ENCODE measurements at places on chromosomes 12 and 14.

DNA sequence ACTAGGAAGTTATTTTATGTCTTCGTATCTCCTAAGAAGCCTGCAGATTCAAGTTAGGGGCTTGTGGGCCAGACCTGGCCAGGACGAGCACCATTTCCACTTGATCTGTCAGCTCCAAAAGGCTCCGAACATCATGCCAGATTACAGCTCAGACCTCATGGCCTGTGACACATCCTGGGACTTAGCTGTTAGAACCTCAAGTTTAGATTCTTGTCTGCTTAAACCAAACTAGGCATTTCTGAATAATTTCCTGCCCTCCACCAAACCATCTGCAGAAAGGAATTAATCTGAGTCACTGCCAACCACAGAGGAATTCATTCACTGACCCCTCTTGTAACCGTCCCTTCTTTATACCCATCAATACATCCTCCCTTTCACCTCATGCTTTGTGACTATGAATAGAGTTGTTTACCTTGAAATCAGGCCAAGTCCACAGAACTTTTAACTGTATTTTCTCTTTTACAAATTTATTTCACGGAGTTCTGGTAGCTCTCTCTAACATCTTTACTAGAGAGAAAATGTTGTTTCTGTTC, 120.3 kb downstream of the FBXL14 start:
- no peak for DNase-seq

DNA sequence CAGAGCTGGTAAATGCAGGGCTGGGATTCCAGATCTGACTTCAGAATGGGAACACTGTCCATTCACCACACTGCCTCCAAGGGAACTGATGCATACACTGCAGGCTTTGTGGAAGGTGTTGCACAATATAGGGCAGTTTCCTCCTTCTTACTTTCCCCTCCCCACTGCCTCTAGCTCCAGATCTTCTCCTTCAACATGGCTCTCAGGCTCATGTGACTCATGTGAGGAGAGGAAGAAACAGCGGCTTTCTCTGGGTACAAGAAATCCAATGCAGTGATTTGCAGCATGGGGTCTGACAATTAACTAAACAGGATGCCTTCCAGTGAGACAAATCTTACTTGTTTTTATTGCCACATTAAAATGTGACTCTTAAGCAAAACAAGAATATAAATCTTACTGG, 447.6 kb upstream of the CCDC196 start:
- no peak for DNase-seq

- no peak for DNase-seq
These were observed 6.4 kb downstream of the SNX6 start for GRCh38 chr14:34623506-34623905.

DNA sequence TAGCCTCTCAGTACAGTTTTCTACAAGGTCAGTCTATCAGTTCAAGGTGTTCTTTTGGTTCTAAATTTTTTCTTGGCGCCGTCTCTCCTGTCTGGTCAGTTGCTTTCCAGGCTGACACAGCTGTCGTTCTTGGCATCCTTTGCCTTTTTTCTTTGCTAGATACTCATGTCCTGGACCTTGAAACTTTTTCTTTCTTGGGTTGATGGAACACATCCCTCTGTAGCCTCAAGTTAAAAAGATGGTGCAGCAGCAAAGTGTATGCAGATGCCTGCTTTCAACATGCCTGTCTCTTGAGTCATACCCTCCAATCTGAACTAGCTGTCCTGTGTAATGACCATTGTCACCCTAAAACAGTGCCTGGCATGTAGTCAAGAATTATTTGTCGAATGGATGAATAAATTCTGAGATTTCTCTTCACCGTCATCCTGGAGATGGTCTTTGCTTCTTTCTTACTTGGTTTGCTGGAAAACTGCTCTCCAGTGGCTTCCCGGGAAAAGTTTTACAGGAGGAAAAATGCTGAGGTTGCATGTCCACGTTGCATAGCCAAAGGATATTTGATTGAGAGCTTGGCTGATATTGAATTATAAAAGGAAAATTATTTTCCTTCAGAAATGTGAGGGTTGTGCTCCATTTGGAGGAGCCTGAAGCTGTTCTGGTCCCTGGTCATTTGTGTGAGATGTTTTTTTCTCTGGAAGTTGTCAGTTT, 4.6 kb downstream of the NYNRIN start:
- DNase-seq = no peak

DNA sequence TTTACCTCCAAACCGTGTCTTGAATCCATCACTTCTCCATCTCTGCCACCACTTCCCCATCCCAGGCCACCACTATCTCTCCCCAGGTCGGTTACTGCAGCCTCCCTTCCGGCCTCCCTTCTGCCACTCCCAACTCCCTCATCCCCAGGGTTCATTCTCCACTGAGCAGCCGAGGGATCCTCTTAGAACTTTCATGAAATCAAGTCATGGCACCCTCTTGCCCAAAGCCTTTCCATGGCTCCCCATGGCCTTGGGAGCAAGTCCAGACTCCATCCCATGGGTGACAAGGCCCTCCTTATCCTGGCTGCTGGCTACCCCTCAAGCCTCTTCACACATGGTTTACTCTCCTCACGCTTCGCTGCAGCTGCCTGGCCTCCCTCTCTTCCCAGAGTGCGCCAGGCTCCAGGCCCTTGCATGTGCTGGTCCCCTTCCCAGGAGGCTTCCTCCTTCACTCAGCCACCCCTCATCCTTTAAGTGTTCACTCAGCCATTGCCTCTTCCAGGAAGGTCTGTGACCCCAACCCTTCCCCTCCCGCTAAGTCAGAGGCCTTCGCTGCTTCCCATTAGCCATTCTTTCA, 17.9 kb upstream of the SH2B3 start:
- no peak for DNase-seq

- DNase-seq = no peak
These were observed 62.8 kb downstream of the SMOC1 start for GRCh38 chr14:69941768-69942742.

GRCh38 chr14:96130391-96130790, 74.2 kb upstream of the BDKRB2 start:
- DNase-seq = no peak

DNA sequence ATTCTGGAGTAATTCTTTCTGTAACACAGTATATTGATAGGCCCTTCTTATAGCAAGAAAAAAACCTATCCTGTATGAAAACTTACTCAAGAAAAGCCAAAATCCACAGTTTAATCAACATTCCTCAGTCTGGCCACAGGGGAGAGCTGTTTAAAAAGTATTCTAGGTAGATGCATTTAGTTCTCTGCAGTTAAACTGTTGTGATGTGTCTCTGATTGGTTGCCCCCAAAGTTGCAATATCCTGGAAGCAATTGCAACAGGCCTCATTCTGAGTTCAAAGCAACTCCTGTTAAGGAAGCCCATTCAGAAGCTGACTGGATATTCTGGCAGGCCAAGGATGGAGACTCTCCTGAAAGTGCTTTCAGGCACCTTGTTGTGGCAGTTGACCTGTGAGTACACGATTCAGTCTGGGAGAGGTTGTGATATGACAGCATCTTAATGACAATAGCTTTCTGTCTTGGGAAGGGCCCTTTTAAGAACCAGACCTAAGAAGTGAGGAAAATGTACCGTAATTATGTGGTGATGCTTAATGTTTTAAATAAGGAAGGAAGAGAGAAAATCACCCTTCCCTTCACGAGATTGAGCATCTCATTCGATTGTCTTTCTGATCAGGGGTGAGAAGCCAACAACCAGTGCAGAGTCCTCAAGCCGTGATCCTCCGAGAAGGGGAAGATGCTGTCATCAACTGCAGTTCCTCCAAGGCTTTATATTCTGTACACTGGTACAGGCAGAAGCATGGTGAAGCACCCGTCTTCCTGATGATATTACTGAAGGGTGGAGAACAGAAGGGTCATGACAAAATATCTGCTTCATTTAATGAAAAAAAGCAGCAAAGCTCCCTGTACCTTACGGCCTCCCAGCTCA, 420.7 kb downstream of the DAD1 start:
- DNase-seq = no peak

GRCh38 chr14:28407996-28408395, 358.6 kb upstream of the FOXG1 start:
- no peak for DNase-seq

DNA sequence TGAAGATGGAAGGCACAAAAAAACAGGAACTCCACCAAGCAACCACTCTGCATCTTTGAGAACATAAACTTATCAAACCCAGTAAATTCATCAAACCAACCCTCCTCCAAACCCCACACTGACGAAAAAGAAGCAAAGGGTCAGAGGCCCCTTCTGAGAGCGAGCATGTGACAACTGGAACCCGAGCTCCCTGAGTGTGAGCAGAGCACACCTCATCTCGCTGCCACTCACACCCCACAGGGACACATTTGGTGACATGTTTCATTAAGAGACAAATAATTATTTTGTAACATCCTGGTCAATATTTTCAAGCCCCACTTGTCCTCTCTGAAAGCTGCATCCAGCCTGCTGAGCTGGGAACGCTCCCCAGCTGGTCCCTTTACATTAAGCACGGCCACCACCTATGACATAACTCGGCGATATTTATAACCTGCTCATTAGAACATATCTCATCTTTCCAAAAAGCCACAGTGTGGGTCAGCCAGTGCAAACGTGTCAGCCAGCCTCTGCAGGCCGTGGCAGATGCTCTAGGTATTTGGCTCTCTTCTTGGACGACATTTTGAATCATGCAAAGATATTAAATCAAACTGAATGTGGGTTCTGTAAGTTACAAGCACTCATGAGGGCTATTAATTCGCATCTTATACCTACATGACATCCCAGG, 120.1 kb downstream of the TTC7B start:
- no peak for DNase-seq

DNA sequence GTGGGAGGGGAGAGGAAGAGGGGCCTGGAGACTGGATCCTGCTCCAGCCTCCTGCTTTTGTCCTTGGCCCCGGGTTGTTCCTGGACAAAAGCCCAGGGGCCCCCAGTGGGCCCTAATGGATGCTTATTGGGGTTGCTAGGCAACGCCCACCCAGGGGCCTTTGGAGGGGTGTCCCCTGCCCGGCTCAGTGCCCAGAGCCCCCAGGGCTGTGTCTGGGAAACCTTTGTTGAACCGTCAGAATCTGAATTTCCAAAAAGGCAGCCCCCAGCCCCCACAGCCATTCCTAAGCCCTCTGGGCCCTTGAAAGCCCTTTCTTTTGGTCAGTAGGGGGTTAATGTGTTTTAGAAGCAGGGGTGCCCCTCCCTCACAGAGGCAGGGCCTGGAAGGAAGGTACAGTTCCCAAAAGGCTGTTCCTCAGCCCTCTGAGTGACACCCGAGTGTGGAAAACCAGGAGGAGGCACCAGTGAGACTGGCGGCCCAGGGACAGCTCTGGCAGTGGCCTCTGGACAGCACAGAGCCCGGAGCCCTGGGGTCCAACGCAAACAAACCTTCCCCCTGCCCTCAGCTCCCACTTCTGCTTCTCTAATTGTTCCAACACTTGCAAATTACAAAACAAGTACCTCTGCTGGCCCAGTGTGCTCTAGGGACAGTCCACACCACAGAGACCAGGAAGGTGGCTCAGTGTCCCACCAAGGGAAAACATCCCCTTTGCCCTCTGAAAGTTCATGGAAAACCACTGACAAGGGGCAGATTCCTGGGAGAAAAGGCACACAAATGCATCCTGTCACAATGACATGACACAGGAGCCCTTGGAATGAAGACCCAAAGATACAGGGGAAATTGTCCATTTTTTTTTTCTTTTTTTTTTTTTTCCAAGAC, 19.4 kb downstream of the HHIPL1 start:
- no peak for DNase-seq

GRCh38 chr14:82379291-82379690, 845.6 kb upstream of the SEL1L start:
- DNase-seq = no peak

DNA sequence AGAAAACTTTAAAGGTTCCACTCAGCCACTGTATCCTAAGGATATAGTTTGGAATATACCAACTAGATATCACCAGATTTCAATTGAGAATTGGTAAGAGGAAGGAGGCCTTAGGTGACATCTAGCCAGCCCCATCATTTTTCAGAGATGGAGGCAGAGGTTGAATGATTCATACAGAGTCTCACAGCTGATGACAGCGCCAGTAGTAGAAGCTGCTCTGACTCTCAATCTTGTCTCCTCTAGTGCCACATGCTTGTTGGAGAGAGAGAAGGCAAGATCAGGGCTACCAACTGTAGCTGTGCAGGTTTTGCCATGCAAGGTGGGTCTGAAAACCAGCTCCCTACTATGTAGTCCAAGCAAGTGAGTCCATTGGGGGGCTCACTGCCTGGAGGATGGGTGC, 6.1 kb downstream of the FRMD6 start:
- no peak for DNase-seq

DNA sequence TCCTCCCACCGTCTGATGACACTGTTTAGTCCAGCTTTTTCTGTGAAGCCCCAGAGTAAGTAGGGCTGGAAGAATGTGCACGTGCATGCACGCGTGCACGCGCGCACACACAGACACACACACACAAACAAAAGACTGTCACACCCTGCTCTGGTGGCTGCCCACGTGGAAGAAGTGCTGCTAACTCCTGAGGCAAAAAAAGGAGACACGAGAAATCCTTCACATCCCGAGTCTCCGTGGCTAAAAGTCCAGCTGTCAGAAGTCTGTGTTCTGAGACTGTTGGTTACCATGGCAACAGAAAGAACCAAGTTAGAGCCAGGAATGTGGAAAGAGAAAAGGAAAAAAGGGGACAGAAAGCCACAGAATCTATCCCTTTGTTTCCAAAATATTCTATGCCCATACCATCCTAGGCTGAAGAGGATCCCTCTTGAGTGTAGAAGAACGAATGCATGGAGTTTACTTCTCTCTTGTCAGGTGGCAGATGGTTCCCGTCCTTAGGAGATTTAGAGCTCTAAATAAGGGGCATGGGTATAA, 1.6 kb upstream of the C12orf71 start:
- DNase-seq = no peak

DNA sequence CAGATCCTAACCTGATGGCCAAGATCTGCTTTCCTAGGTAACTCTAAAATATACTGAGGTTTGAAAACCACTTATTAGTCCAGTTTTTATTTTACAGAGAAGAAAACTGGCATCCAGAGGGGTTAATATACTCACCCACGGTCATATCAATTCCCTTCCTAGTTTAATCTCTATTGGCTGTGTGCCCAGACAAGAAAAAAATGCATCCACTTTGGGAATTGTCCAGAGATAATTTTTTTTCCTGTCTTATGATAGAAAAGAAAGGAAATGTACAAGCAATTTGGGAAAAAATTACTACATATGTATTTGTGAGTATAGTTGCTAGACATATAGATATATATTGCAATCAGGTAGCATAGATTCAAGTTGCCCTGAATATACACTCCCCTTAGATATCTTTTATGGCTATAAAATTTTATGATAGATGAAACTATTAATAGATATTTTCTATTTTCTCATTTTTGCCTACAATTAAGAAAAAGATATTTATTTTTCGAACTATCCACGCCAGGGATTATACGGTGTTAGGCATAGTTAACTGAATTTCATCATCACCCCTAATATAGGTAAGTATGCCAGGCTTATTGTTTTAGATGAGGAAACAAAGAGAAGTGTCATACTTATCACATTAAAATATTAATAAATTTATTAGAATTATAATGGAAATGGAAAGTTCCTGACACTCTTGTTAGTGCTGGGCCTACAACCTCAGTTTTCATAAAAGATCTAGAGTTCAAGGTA, 100.5 kb upstream of the SLC38A2 start:
- DNase-seq = no peak

- no peak for DNase-seq
These were observed 134.2 kb downstream of the TMEM30B start for GRCh38 chr14:61146899-61147298.

GRCh38 chr14:103716091-103716801, 636 bp downstream of the ZFYVE21 start:
- no peak for DNase-seq

Measured in CD4-positive, alpha-beta T cell treated with Interleukin-15 for 1 hour (primary cell).